GM12878 (cell line): ENCODE measurements at places on chromosomes 12 and 14.
A peak's percentile ranks its signal among the peaks of the same experiment; 100 is the strongest.

DNA sequence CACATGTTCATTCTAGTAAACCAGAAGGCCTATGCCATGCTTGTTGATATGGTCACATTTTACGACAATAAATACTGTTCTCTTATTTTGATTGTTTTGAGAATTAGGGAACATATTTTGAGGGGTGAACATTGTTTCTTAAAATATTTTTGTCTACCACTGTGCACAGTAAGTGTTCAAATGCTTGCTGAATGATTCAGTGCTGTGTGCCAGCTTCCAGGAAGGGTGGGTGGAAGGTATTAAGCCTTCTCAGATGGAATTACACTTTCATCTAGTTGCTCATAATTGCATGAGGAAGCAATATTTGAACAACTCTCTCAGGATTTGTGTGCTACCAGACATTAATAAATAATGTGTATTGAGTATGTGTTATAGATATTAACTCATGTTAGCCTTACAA is 15.5 kb upstream of the TMX1 start:
- no peak for DNase-seq

GRCh38 chr12:130444061-130444460 is 106.4 kb downstream of the PIWIL1 start:
- DNase-seq: no peak

DNA sequence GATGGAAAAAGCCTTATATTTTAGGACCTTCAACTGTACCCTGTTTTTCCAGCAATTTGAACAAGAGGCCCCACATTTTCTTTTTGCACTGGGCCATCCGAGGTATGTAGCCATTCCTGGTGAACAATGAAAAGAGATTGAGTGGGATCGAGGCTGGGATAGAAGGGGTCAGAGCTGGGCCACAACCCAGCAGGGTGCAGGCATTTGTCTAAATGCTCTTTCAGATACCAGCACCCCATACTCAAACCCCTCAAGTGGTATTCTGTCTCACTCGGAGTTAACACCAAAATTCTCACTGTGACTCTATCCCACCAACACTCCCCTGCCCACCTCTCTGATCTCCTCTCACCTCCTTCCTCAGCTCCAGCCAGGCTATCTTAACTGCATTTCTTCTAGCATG is 26.8 kb downstream of the DUSP6 start:
- DNase-seq: no peak

DNA sequence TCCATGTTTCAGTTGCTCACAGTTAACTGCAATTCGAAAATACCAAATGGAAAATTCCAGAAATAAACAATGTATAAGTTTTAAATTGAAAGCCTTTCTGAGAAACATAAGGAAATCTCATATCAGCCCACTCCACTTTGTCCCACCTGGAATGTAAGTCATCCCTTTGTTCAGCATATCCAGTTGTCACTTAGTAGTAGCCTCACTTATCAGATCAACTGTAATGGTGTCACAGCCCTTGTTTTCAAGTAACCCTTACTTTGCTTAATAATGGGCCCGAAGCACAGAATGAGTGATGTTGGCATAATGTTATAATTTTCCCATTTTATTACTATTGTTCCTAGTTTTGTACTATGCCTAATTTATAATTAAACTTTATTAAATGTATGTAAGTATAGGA is 646.8 kb downstream of the C12orf50 start:
- no peak for DNase-seq

- DNase-seq: no peak
These were observed 1.7 kb downstream of the BRMS1L start for GRCh38 chr14:35827678-35828472.

DNA sequence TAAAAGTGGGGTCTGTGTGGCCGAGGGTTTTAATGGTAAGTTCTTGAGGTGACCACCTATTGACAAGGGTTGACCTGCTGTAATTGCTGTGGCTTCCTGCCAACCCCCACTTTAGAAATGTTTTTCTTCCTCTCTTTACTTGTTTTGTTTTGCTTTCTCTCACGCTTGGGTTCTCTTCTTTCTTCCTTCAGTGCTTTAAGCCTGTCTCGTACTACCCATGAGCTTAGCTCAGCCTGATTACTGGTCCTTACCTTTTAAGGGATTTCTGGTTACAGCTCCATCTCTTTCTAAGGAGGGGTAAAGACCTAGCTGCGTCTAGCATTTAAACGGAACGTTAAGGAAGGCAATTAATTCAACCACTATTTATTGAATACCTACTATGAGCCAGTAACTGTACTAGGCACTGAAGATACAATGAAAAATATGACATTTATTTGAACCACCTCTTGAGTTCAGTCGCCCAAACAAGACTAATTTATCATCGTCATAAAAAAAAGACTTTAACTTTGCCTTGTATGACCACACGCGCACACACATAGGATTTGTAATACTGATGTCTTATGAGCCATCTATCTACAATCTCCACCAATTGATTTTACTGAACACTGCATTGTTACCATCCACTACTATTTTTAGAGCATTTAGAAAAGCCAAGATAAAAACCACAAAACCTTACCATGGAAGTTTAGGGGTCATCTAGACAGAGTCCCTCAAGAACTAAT is 888 bp upstream of the PPP1R12A start:
- peak; percentile 36 for DNase-seq

DNA sequence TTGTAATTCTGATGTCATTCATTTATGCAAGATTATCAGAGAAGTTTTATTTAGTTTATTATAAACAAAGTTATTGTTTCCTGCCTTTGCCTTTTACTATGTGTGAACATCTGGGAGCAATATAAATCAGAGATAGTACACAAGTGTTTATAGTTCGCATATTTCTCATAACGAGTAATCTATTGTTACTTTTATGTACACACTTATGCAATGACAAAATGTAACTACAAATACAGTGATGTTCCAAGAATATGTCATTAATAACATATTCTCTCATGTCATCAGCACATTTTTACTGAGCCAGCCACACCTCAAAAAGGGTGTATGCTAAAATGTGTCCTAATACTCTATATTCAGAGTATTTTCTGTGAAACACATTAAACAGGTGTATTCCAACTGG is 243.2 kb downstream of the ALX1 start:
- DNase-seq: no peak

GRCh38 chr12:6074427-6074826 is 50.0 kb downstream of the VWF start:
- no peak for DNase-seq

DNA sequence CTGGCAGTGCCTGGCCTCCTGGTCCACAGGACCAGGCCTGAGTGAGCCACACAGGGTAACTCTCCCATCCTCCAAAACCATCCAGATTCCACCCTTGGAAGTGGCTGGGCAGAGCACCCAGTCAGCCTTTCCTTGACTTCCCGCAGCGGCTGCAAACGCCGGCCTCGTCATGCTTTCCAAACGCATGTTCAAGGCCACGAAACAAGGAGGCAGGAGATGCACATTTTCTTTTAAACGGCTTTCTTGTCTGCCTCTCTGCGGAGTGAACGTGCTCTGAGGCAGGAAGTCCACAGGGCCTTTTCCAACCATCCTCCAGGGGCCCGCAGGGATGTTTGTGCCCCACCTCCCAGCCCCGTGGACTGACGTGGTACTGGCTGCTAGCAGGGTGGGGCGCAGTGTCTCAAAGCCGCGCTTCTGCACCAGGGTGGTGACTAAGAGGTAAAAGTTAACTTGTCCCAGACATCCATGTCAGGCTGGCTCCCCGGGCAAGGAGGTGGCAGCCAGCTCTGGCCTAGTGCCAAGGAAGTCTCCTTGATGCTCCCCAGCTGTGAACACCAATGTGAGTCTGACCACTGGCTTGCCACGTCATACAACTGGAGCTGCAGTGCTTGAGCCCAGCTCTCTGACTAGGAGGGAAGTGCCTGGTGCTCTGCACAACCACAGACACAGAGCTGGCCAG is 45.0 kb downstream of the KCNA5 start:
- DNase-seq: no peak

DNA sequence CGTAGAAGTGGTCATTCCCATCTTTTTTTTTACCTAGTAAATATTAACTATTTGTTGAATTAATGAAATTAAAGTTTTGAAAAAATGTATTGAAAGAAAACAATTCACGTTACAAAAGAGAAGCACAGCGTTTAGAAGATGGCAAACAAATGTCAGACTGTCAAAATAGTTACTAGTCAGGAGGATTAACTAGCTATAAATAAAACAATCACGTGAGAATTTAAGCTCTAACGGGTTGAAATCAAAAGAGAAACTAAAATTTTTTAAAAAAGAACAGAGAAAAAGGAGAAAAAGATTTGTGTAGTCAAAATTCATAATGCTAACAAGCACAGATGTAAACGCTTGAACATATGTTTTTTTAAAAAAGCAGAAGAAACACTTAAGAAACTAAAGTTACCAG is 26.4 kb downstream of the DDHD1 start:
- DNase-seq: no peak

DNA sequence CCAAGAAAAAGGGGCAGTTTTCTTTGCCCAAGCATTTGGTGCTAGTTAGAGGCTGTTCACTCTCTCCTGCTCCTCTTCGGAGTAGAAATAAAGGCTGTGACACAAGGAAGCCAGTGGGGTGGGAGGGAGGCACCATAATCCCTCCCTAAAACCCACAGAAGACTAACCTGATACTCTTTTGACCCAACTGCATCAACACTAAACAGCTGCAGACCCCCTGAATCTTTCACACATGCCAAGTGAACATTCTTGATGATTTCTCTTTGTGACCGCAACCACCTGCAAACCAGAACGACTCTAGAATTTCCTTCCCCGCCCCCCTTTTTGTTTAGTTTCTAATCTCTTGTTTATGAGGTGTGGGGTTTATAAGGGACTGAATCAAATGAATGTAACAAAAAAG is 175.8 kb upstream of the BCL2L14 start:
- peak; percentile 31 for DNase-seq

DNA sequence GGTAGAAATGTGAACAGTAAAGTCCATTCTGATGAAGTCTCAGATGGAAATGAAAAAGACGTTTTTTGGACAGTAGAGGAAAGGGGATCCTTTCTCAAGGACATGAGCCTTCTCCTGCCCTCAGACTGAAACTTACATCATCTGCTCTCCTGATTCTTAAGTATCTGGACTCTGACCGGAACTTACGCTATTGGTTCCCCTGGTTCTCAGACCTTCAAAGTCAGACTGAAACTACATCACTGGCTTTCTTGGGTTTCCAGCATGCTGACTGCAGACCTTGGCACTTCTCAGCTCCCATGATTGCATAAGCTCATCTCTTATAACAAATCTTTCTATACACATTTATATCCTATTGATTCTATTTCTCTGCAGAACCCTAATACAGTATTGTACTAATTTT is 291.0 kb downstream of the SNAPC1 start:
- peak; percentile 21 for DNase-seq

DNA sequence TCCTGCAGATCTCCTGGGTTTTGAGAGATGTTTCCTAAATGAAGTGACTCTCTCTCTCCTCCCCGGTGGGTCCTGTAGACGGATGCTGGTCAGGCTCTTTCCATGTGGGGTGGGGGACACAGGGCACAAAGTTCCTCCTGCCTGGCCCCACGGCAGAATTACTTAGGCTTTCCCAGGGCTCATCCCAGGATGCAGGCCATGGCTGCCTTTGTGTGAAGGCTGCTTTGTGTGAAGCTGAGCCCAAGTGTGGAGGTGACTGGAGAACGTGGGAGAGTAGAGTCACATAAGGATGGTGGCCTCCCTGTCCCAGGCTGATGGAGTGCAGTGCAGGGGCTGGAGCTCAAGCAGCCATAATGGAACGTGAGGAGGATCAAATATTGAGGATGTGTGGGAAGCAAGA is 200.2 kb downstream of the ADGRD1 start:
- DNase-seq: no peak

GRCh38 chr12:119245904-119246494 is 67.3 kb downstream of the HSPB8 start:
- DNase-seq: no peak

DNA sequence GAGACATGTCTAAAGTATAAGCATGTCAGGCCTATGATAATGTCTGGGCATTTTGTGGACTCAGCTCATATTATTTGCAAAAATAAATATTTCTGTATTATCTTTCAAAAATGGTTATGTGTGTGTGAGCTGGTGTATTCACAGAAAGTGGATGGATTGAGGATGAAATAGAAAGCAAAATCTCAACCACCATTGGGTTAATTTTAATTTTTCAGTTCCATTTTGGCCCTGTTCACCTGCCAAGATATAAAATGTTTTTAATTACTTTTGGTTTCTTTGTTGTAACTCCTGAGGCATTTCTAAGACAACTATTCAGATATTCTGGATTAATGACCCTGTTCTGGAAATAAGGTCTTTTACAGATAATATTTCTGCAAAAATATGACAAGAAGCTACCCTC is 232.7 kb upstream of the PPFIA2 start:
- no peak for DNase-seq

- no peak for DNase-seq
These were observed 320.1 kb upstream of the RTL1 start for GRCh38 chr14:101223561-101224162.

- DNase-seq: no peak
These were observed 568.2 kb downstream of the DIO2 start for GRCh38 chr14:79643132-79643531.

GRCh38 chr12:66956300-66956699 is 277.4 kb upstream of the GRIP1 start:
- DNase-seq: no peak

DNA sequence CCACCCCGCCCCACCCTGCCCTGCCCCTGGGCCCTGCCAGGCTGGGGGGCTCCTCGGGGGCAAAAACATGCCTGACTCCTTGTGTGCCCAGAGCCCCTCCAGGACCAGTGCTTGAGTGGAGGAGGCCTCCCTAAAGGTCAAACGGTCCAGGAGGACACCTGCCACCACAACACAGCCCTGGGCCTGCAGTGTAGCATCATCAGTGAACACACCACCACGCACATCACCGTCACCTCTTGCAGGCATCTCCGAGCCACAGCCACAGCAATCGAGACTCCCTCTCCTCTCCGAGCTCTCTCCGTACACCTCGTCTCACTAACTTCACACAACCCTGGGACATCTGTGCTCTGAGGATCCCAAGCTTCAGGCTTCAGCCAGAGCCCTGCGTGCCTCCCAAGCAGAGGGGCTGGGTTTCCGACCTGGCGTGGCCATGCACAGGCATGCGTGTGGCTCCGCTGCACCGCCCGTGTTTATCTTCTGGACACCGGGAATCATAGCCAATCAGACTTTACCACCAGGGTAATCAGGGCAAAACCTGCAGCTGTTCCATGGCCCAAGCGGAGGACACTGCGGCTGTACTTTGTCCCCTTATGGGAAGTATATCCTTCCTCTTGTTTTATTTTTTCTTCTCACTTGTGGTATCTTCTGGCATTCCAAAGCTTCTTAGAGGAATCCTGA is 6.2 kb upstream of the DIO3 start:
- no peak for DNase-seq

DNA sequence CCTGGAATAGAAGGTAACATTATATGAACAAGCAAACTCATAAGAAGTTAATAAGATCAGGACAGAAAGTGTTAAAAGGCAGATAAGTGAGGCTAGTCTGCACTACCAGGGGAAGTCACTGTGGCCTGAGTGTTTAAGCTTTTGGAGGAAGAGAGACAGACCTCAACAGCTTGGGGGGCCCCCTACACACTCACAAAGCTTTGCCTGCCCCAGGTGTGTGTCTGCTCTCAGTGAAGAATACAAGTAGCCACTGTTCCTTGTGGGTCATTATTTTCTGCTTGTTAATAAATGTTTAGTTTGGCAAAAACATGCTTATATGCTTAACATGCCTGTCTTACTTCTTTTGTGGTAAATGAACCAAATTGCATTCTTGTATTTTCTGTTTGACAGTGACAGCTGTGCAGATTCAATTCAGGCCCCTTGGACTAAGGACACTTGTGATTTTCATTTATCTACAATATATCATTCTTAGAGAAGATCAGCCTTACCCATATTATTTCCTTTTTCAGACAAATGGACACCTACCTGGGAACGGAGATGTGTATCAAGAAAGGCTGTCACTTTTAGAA is 50.7 kb upstream of the C12orf71 start:
- no peak for DNase-seq

- DNase-seq: no peak
These were observed 63.2 kb downstream of the ZNF664 start for GRCh38 chr12:124036171-124036598.
